ENCODE measurements at places on chromosomes 5 and 9.

- no peak for DNase-seq
Measured at GRCh38 chr5:10673017-10673389, 88.0 kb downstream of the DAP start.

- no peak for DNase-seq
Measured at GRCh38 chr5:174412374-174412773, 312.0 kb upstream of the MSX2 start.

- no peak for DNase-seq
Measured at GRCh38 chr9:18520416-18521047, 46.6 kb downstream of the ADAMTSL1 start.

DNA sequence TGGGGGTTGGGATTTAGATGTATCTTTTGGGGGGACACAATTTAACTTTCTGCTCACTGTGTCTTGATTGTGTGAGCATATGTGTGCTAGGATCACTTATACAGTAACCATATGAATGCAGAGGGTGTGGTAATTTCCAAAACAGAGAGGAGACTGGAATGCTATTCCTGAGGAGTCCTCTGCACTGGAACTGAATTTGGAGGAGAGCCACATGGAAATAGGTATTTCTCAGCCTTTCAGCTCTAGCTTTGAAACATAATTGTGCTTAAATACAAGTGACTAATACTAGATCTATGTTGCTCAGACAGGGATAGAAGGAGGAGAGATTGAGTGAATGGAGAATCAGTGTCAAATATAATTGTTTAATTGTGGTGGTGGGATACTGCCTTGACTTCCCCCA lies 45.5 kb downstream of the FOCAD start:
- no peak for DNase-seq

GRCh38 chr9:90640361-90640760 lies 2.3 kb downstream of the DIRAS2 start:
- no peak for DNase-seq

DNA sequence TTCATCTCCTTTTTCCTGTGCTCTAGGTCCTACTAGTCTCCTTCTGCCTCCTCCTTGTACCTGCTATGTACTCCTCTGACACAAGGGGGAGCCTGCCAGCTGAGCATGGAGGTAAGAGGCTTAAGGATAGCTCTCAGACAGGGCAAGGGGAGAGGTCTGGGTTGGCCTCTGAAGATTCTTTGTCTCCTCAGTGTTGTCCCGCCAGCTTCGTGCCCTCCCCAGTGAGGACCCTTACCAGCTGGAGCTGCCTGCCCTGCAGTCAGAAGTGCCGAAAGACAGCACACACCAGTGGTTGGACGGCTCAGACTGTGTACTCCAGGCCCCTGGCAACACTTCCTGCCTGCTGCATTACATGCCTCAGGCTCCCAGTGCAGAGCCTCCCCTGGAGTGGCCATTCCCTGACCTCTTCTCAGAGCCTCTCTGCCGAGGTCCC lies 3.8 kb downstream of the CREB3 start:
- DNase-seq, result no peak

DNA sequence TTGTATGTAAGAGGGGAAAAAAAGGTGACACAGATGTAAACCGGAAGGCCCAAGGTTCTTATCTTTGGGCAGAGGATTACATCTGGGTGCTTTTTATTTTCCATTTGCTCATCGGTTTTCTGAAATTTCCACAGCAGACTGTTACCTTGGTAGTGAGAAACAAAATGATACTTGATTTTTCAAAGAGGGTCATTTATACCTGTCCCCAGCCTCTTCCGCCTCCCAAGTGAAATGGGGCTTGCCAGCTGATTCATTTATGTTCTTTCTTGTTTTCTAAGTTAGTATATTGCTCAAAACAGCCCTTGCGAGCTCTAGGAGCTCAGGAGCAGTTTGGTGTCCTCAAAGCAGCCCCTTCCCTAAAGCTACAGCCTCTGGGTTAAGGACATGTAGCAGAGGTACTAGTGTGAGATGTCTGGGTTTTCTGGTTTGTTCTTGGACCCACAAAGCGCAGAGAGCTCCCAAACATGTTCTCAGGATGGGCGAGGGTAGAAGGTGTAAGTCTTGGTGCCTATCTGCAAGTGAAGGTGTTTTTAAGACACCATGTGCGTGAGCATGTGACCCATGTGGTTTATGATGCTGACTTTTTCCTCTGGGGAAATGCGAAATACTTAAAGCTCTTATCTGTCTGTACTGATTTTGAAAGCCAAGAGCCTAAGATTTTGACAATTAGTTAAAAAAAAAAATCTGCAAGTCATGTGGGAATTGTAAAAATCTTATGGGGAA lies 38.3 kb downstream of the DAPK1 start:
- no peak for DNase-seq

- DNase-seq, result no peak
Measured at GRCh38 chr9:21967169-21967568, 27.0 kb downstream of the CDKN2A start.

- DNase-seq, result no peak
Measured at GRCh38 chr9:128372784-128373183, 1.6 kb downstream of the URM1 start.

DNA sequence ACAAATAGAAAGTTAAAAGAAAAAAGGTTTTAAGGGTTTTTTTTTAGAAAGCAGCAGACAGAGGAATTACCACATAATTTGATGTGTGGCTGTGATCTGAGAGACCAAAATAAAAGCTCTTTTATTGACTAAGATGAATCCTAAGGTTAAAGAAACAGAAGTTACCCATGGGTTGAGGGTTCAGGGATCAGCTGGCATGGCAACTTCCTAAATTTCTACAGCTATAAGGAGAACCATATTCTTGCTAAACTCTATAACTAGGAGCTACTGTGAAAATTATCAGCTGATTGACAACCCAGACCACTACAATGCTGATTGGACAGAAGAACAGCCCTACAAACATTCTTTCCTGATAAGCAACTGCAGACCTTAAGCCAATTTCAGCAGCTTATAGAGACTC lies 40.2 kb downstream of the TMEM215 start:
- DNase-seq, result no peak

DNA sequence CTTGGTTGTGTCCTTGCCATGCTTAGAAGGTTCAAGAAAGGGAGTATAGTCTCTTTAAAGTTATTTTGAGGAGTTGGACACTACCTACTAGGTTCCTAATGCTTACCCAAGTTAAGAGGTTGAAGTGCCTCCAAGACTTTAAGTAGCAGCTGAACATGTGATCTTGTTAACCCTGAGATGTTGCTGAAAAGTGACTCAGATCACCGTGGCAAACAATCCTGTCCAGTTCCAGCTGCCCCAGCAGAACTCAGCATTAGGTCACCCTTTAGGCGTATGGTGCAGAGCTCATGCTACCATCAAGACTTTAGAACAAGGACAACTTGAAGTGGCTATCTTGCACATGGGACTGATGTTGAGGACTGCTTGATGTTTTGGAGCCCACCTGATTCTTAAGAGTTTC lies 22.5 kb downstream of the ZNF462 start:
- no peak for DNase-seq

- no peak for DNase-seq
Measured at GRCh38 chr5:72465066-72465465, 42.1 kb downstream of the ZNF366 start.

DNA sequence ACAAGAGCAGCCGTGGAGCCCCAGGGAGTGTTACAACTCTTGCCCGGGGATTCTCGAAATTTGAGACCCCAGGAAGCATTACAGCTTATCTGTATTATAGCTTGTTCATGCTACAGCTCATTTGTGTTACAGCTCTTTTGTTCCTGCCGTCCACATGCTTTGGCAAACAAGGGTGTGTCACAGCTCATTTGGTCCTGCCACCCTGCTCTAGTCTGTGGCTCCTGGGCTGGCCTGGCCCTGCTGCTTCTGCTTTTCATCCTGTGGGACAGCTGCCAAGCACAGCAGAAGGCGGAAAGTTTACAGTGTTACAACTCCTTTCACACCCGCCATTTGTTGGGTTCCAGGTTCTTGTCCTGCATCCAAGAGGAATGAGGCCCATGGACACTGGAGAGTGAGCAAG lies 685.0 kb downstream of the SLCO4C1 start:
- no peak for DNase-seq

GRCh38 chr5:100797861-100798260 lies 105.2 kb downstream of the ST8SIA4 start:
- DNase-seq, result peak; percentile 92

DNA sequence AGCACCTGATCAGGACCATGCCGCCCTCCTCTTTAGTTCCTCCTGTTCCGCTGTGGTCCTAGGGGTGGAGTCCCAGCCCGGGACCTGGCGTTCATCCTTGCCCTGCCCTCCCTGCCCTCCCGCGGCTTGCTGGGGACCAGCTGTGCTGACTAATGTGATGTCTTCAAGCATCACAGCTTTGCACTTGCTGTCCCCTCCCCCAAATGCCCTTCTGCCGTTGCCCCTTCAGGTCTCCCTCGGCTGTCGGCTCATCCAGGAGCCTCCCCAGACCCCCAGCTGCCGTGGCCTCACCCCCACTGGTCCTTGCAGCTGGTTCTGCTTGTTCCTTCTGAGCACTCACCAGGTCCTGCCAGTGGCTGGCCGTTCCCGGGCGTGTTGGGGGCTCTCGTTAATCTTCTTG lies 19.9 kb downstream of the RXRA start:
- no peak for DNase-seq

GRCh38 chr5:95760273-95761191 lies 29.4 kb downstream of the RHOBTB3 start:
- DNase-seq, result peak; percentile 89

GRCh38 chr9:19516348-19516747 lies 107.5 kb downstream of the ACER2 start:
- DNase-seq, result no peak

- no peak for DNase-seq
Measured at GRCh38 chr5:1639757-1640156, 116.0 kb upstream of the LPCAT1 start.

DNA sequence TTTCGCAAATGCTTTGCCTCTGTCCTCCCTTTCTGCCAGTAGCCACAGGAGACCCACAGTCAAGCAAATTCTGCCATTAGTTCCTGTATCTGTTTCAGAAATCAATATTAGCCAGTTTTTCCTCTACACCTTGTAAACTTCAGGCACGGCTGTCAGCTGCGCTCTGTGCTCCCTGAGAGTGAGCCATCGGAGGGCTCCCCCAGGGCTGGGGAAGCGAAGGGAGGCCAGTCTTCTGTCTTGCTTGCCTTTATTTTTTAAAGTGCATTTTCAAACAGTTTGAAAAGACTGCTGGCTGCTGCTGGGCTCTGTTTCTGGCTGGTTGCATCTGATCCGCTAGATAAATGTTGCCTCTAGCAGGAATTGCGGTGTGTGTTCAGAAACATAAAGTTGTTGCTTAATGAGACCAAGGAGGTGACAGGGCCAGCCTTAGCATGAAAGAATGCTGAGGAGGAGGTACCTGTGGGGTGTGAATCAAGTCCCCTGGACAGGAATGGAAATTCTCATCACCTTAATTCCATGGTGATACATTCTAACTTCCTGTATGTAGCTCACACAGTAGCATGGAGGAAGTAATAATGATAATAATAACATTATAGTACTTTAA lies 421.7 kb upstream of the KIF2A start:
- no peak for DNase-seq

GRCh38 chr5:173673295-173674101 lies 57.0 kb upstream of the BOD1 start:
- no peak for DNase-seq

- DNase-seq, result no peak
Measured at GRCh38 chr5:53369681-53370080, 110.7 kb upstream of the FST start.

DNA sequence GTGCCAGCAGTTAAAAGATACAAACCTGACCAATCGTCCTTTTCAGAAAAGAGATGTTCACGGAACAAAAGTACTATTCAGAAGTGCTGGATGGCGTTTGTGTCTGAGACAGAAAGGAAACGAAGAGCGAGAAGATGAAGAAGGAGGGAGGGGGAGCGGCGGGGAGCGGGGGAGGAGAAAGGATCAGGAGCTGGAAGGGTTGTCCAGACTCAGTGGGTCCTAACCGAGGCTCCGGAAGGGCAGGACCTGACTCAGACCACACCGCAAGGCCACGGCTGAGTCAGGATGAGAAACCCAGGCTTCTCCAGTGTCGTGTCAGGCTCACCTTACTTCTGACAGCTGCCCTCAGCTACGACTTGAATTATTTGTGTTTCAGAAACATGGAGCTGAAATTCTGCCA lies 46.2 kb downstream of the PAX5 start:
- no peak for DNase-seq

DNA sequence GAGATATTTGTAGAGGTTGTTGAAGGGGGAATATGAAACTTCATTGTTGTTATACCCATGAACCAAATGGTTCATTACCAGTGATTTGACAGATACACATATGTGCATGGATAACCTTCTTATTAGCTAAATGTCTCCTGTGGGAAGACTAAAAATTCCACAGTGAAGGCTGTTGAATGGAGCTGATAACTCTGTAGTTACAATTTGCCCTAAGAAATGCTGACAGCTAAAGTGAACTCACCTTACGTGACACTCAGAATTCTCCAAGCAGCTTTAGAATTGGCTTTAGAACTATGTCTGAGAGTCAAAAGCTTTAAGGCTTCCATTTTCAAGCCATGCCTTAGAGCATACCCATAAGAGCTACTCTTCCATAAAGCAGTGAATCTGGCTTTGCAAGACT lies 276.9 kb downstream of the PRELID2 start:
- DNase-seq, result no peak

DNA sequence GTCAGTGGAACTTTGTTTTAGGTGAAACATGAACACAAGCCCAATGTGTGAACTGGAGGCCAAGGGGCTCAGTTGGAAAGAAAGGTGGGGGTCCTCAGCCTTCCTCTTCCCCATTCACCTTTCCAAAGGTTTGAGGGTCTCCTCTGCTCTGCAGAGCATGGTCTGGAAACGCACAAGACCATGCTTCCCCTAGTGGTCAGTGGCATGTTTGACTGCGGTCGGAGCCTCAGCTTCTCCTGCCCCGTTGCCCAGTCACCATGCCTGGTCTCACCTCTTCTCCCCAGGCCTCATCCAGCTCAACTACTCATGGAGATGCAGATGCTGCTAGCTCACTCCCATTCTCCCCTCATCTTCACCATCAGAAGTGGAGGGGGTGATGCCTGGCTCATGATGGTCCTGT lies 340.3 kb downstream of the GADD45G start:
- no peak for DNase-seq

GRCh38 chr5:154860123-154860522 lies 1.7 kb downstream of the CNOT8 start:
- peak; percentile 48 for DNase-seq

GRCh38 chr9:117747386-117747970 lies 43.3 kb downstream of the TLR4 start:
- DNase-seq, result no peak

GRCh38 chr9:109831998-109832658 lies 52.1 kb downstream of the PALM2AKAP2 start:
- DNase-seq, result no peak

DNA sequence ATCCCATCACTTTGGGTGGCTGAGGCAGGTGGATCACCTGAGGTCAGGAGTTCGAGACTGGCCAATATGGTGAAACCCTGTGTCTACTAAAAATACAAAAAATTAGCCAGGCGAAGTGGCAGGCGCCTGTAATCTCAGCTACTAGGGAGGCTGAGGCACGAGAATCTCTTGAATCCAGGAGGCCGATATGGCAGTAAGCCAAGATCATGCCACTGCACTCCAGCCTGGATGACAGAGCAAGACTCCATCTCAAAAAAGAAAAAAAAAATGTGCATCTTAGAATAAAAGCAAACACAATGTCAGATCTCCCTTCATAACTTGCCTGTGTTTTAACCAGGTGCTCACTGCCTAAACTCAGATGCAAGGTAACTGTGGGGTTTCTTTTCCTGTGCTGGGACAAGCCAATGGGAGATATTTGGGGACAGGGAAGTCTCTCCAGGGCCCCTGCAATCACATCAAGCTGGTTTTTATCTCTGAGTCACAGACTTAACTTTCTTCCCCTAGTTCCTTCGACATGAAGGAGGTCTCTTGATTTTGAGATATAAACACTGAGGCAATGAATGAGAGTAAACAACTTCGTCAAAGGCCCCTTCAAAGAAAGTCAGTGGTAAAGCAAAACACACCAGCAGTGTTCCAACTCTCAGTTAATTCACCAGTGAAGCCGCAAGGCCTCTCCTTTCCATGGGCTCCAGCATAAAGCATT lies 99.1 kb downstream of the SNX18 start:
- DNase-seq, result no peak
